ENCODE measurements at places on chromosomes 13 and 19.

DNA sequence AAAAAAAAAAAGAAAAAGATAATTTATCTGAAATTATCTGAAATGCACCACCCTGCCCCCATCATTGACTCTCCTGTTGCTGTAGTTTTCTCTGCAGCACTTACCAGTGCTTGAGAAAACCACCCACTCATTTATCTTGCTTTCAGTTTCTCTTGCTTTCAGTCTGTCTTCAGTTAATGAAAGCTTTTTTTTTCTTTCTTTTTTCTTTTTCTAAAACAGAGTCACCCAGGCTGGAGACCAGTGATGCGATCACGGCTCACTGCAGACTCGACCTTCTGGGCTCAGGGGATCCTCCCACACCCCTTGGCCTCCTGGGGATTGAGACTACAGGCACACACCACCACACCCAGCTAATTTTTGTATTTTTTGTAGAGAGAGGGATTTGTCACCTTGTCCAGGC is 4.3 kb upstream of the ACP5 start:
- no peak for DNase-seq

DNA sequence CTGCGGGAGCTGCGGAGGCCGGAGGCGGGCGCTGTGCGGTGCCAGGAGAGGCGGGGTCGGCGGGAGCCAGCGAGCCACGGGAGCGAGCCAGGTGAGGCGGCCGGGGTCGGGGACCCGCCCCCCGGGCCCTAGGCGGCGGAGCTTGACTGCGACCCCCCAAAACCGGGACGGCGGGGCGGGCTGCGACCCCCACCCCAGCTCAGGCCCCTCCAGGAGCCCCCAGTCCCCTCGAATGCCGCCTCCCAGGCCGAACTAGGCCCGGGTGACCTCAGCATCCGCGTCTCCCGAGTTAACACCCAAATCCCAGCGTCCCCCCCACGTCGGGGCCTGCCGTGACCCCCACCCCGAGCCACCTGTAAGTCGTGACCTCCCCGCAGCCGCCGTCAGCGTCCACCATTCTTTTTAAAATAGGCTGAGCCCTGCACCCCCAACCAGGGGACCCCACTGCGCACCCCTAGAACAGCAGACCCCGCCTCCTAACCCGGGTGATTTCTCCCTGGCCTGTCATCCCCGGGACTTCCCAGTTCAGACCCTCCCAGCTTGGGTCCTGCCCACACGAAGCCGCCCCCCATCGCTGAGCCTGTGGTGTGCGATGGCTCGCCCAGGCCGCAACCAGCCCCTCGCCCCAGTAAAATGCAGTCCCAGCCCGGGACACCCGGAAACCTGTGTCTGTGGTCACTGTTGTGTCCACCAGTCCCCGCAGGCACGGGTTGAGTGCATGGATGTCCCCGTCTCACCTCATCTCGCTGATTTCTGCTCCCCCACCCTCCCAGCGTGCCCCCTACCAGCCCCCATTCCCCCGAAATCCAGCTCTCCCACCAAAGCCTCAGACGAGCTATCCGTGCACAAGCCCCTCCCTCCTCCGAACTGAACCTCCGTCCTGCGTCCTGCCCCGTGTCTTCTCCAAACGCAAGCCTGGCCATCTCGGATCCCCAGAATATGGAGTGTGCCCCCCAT is 551 bp downstream of the FZR1 start:
- no peak for DNase-seq

GRCh38 chr13:77508959-77509620 is 26.4 kb upstream of the SCEL start:
- no peak for DNase-seq

DNA sequence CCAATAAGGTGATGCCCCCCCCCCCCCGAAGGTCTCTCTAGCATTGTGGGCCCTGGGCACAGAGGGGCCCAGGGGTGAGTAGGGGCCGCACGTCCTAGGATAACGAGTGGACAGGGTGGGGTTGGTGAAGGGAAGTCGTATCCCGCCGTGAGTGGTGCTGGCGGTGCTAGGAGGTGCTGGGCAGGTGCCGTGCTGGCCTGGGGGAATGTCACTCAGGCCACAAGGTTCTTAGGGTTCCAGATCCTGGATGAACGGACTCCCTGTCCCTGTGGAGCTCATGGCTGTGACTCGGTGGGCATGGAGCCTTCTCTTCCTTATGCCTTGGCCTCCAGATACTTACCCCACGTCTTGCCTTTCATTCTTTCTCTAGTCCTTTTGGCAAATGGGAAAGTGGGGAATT is 157.4 kb upstream of the SOX1 start:
- DNase-seq, result no peak

GRCh38 chr13:110387451-110388107 is 80.5 kb downstream of the COL4A2 start:
- DNase-seq, result no peak

GRCh38 chr13:74204602-74205312 is 70.6 kb upstream of the KLF12 start:
- DNase-seq, result no peak

DNA sequence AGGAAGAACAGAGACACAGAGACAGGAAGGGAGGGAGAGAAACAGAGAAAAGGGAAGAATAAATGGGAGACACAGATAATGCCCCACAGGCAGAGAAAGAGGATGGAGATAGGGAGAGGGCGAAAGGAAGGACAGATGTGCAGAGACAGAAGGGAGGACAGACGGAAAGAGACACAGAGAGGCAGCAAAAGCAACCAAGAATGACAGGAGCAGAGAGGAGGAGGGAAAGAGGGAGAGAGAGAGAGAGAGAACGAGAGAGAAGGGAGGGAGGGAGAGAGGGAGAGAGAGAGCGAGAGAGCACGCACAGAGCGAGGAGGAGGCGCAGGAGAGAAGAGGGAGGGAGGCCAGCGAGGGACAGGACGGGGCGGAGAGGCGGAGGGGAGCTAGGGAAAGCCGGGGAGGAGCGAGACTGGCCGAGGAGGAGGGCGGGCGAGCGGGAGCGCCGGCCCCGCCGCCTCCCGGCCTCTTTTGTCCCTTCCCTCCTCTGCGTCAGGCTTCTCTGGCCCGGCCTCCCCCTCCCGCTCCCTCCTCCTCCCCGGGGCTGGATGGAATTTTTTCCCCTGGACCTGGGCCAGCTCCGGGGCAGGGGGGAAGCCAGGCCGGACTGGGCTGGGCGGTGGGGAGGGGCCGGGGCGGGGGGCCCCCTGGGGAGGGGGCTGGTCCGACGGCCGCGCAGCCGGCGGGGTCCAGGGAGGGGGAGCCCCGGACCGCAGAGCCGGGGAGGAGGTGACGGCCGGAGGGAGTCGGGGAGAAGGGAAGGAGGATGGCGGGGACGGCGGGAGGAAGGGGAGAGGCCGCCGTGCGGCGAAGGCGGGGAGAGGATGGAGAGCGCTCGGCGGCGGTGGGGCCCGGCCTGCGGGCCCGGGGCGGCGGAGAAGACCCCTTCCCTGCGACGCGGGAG is 4.2 kb upstream of the SPACA6 start:
- peak; percentile 65 for DNase-seq

DNA sequence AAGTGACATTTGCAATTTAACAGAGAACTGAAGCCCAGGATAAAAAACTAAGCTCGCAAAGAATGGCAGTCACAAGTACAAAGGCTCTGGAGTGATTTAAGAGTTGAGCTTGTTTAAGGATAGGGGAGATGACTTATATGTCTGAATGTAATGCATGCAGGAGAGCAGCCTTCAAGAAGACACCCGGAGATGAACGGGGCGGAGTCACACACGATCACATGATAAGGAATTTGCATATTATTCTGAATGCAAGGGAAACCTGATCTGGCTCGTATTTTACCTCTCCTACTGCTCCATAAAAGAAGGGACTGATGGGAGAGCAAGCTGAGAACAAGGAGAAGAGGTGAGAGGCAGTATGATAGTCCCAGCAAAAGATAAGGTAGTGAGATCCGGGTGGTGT is 12.9 kb downstream of the TBC1D4 start:
- no peak for DNase-seq

- no peak for DNase-seq
These were observed 441.7 kb downstream of the IRS2 start for GRCh38 chr13:109344552-109345157.

DNA sequence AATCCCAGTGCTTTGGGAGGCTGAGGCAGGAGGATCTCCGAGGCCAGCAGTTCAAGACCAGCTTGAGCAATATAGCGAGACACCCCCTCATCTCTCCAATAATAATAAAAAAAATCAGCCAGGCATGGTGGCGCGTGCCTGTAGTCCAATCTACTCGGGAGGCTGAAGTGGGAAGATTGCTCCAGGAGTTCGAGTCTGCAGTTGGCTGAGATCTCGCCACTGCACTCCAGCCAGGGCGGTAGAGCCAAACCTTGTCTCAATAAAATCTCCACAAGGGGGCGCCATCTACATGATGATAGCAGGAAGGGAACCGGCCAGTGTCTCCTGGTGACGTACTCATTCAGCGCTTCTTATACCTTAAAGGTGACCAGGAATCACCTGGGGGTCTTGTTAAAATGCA is 13.6 kb upstream of the C5AR1 start:
- peak; percentile 89 for DNase-seq

DNA sequence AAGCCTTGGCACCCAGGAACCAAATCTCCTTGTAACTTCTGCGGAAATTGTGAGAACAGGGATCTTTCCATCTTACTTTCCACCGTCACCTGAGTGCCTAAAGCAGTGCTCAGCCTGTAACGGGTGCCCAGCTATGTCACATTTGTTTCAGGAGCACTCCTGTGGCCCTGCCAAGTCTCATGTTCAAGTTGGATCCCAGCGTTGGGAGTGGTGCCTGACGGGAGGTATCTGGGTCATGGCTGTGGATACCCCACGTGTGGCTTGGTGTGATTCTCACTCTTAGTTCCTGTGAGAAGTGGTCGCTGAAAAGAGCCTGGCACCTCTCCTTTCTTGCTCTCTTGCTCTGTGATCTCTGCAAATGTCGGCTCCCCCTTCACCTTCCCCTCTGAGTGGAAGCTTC is 114.9 kb downstream of the UQCRFS1 start:
- DNase-seq, result no peak

GRCh38 chr13:113337976-113338375 is 26.0 kb downstream of the GRTP1 start:
- no peak for DNase-seq

DNA sequence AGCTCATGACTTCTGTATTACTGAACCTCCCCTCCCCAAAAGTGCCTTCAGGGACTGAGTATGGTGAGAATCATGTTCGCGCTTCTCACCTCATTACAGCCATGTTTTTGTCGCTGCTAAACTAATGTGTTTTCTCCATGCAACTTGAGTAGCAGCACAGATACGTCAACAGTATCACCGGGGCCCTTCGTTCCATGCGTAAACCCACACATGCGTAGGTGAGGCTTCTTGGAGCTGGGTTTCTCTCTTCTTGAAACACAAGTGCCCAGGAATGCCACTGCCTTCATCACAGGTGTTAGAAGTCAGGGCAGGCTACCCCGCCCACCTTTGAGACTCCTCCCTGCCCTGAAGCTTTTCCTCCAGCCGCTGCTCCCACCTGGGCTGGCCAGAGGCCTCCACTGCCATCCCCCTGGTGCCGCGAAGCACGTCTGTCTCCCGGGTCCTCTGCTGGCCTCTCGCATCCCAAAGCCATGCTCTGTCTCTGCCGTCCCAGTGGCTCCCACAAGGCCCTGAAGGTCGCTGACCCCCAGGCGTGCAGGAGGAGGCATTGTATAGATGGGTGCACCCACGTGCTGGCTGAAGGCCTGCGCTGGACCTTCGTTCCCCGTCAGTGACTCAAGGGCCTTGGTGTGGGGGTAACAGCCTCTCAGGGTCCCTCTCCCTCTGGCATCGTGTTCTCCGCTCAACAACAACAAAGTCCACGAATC is 135.3 kb upstream of the MCF2L start:
- DNase-seq, result no peak

GRCh38 chr13:111330066-111330610 is 9.7 kb downstream of the TEX29 start:
- DNase-seq, result no peak

DNA sequence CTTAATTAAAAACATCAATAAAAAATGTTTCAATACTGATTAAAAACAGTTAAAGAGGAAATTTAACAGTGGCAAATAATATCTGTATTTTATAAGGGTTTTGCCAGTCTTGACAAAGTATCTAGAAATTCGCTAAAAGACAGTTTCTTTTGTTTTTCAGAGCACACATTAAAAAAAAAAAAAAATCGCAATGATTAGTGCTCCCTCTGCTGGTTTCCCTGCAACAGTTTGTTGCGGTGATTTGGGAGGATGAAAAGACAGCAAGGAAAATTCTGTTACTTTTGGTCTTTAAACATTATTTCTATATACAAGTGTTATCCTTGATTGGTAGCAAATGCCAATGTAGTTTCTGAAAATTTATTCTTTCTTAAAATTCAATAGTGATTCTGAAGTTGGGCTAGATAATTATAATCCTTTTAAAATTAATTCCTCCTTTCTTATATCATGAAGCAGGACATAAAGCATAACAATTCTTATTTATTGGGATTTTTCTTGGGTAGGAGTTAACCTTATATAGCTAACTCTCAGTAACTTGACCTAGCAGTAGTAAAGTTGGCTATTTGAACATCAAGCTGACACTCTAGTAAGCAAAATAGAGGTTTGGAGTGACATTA is 23.1 kb upstream of the SPRY2 start:
- DNase-seq, result no peak

DNA sequence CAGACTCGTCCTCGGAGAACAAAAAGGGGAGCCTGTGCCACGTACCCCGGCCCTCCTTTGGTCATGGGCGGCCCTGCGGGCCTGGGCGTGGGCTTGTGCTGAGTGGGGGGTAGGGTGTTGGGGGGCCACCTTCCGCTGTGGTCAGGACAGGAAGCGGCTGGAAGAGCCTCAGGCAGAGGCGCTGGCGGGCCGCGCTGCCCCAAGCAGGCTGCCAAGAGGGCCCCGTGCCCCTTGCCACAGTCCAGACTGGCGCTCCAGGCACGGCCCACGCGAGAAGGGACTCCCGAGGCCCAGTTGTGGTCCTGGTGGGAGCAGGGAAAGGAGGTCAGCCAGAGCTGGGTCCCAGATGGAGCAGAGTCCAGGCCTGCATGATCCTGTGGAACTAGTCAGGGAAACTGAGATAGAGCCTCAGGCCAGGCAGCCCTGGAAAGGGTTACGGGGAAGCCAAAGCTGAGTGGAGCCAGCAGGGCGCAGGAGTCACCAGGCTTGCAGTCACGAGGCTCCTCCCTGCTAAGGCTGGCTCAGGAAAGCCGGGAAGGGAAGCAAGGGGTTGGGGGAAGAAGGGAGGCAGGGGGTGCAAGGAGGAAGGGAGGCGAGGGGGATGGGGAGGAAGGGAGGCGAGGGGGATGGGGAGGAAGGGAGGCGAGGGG is 135.0 kb downstream of the CRYL1 start:
- DNase-seq, result no peak

DNA sequence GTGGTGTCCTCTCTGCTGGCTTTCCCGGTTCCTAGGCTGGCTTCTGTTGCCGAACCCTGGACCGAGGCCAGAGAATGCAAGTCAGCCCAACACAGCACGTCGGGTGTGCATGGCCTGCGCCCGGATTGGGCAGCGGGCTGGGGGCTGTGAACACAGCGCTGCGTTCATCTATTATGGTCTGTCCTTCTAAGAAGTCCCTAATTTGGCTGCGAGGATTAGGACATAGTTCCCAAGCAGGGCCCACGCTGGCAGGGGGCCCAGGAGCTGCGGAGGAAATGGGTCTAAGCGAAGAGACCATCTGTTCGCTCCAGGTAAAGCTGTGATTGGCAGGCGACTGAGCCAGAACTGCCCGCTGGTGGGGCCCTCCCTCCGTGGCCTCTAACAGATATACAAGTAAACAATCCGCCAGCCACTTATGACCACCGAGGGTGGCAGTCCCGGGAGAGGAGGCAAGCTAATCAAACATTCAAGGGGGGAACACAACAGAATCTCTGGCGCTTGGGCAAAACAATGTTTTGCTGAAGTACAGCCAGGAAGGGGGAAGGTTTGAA is 6.0 kb downstream of the SYCE2 start:
- DNase-seq, result peak; percentile 93

All from NCI-H2107 (cell line).